Activated naive CD8-positive, alpha-beta T cell treated with anti-CD3 and anti-CD28 coated beads, Interleukin-2, amount 50 U/mL, for 24 hours (primary cell): ENCODE measurements at places on chromosomes 5 and 9.

GRCh38 chr9:38382141-38382540, 10.4 kb upstream of the ALDH1B1 start:
- DNase-seq = no peak

DNA sequence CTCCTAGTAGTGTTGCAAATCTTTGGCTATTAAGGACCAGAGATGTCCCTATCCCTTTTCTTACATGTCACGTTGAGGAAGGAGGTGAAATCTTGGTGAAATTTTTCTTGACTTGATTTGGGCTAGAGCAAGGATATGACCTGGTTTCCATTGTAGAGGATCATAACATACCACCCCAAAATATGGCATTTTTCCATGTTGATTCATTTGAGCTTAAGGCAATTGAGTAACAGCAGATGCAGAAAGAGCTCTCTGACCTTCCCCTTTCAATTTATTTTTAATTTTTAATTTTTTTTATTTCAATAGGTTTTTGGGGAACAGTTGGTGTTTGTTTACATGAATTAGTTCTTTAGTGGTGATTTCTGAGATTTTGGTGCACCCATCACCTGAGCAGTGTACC, 61.2 kb upstream of the MAP1B start:
- no peak for DNase-seq

GRCh38 chr5:32839106-32839505, 128.0 kb downstream of the NPR3 start:
- no peak for DNase-seq

- DNase-seq = no peak
These were observed 1584.8 kb upstream of the ACO1 start for GRCh38 chr9:30799527-30800101.

DNA sequence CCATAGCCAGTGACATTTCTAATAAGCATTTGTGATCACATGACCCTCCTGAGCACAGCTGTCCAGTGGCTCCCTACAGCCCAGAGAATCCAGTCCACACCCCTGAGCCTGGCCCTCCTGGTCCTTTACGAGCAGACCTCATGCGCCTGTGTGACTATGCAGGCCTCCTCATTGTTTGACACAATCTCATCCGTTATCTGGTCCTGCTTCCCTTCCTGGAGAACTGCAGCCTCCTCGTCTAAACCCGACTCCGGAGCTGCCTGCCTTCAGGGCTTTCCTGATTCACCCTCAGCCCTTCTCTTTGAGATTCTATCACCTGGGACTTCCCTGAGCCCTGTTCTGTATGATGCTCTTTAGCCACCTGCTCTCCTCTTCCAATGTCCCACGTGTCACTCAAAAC, 79.7 kb downstream of the GPR21 start:
- no peak for DNase-seq

DNA sequence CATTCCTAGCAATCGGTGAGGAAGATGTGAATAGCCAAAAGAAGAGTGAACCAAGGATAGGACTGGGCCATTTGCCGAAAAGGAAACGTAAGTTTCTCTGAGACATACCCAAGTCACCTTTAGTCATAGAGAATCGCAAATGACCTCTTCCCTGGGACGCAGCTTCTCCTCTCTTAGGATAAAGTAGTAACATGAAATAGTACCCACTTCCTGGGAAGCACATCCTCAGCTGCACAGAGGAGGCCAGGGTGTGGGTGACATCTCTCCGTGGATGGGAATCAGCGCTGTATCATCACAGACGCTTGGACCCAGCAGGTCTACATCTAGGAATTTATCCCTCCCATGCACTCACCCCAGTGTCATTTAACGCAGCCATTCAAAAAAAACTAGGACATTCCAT, 120.9 kb upstream of the PHYKPL start:
- no peak for DNase-seq
